Activated CD8-positive, alpha-beta T cell treated with anti-CD3 and anti-CD28 coated beads, Interleukin-2, amount 10 ng/mL, durations not matched to agents 7 days and 5 days (primary cell): ENCODE measurements at places on chromosomes 5 and 9.

- DNase-seq, result no peak
Measured at GRCh38 chr5:196350-196749, 5.1 kb downstream of the LRRC14B start.

GRCh38 chr9:93298498-93299417 lies 114.8 kb downstream of the WNK2 start:
- no peak for DNase-seq

DNA sequence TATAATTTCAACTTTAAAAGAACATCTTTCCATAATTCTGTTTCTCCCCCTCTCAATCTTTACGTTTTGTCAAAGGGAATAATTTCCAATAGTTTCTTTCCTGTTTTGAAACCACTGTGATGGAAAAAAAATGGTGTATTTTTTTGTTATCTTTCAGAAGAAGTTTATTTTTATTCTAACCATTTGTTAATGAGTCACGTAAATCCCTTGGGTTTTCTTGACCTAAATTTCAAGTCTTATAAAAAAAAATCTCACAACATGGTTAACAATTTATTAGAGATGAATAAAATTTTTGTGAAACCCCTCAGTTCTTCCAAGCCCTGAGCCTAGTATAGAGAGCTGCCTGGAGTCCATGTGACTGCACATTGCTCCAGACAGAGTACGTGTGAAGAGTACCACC lies 106.1 kb upstream of the FBXL17 start:
- no peak for DNase-seq

DNA sequence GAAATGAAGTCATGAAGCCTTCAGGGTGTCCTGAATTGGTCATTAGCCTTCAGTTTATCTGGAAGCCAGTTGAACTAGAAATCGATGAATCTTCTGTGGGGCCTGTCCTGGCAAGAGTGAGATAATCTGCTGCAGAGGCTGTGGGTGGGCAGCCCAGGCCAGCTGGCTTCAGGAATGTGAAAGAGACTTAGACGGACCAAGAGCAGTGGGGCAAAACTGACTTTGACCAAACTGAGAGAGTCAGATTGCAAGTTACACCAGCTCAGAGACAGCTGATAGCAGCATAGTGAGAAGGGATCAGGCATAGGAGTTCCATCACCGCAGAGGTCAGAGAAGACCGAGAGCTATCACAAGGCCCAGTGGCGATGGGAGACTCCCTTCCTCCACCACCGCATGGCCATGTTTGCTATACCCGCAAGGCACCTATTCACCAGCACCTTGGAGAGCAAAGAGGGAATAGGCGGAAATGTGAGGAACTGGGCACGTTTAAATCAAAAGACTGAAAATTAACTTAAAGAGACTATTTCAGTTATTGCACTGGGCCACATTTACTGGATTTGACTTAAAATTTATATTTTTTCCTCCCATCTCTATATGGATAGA lies 50.0 kb upstream of the GLIS3 start:
- no peak for DNase-seq

- DNase-seq, result peak; percentile 86
Measured at GRCh38 chr5:131068893-131069643, 96.0 kb downstream of the HINT1 start.

- no peak for DNase-seq
Measured at GRCh38 chr5:134787692-134788091, 29.1 kb downstream of the DDX46 start.

DNA sequence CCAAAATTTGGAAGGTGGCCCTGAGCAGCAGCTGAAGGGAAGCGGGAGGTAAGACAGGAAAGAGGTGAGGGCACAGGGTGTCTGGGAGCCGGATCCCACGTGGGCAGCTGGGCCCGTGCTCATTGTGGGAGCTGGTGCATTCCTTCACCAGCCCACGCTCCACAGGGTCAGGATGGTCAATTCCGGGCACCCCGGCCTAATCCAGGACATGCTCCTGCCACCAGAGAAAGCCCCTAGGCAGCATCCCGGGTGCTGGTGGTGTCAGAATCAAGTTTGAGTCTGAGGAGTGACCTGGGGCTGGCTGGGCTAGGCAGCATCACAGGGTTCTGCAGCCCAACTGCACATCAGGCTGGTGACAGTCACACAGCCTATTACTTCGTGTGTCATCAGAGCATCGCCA lies 7.1 kb upstream of the PDCD6 start:
- DNase-seq, result no peak

GRCh38 chr5:101292199-101292598 lies 389.1 kb upstream of the ST8SIA4 start:
- DNase-seq, result no peak

GRCh38 chr5:102241809-102242421 lies 54.2 kb downstream of the SLCO4C1 start:
- DNase-seq, result no peak

DNA sequence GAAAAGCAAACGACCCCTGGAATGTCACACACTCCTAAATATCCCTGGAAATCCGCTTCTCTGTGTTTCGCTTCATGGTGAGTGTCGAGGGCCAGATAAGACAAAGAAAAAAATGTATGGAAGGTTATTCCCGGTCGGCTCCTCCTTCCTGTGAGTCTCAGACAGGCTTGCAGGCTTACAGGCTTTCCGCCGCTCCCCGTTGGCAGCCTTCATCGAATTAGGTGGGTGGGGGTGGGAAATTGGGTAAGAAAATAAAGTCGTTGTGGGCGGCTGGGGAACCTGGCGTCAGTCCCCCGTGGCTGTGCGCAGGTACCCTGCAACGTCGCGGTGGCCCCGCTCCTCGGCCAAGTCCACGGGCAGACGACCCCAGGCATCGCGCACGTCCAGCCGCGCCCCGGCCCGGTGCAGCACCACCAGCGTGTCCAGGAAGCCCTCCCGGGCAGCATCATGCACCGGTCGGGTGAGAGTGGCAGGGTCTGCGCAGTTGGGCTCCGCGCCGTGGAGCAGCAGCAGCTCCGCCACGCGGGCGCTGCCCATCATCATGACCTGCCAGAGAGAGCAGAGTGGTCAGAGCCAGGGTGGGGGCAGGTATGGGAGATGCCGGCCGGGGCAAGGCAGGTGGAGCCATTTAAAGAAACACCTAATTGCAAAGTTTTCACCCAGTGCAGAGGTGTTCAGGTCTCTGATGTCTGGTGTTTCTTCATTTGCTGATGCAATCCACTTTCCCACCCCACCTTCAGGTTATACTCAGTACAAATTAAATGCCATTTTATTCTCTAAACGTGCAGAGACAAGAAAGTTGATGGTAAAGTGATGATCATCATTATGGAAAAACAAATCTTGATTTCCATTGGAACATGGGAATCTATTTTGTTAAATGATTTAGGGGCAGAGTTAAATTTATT lies 3.2 kb downstream of the CDKN2B start:
- no peak for DNase-seq

GRCh38 chr9:14981291-14981950 lies 71.2 kb upstream of the FREM1 start:
- DNase-seq, result no peak

GRCh38 chr9:95094002-95094401 lies 223.5 kb downstream of the FANCC start:
- DNase-seq, result no peak

DNA sequence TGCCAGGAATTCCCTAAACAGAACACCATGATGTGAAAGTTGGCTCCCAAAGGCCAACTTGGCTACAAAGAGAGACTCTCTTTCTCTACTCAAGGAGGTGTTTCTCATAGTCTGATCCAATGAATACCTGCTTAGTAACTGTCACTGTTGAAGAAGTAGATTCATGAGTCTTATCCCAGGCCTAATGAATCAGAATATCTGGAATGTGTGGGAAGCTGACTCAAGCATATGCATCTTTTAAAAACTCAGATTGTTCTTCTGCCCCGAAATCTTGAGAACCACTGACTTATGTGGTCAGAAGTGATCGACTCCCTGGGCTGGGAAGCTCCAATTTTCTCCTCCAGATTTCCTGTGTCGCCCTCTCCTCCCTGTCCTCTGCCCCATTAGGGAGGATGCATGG lies 345.6 kb downstream of the PLK2 start:
- DNase-seq, result no peak

- no peak for DNase-seq
Measured at GRCh38 chr9:117250610-117251215, 164.1 kb downstream of the ASTN2 start.

GRCh38 chr9:87306006-87306405 lies 191.7 kb upstream of the DAPK1 start:
- no peak for DNase-seq

DNA sequence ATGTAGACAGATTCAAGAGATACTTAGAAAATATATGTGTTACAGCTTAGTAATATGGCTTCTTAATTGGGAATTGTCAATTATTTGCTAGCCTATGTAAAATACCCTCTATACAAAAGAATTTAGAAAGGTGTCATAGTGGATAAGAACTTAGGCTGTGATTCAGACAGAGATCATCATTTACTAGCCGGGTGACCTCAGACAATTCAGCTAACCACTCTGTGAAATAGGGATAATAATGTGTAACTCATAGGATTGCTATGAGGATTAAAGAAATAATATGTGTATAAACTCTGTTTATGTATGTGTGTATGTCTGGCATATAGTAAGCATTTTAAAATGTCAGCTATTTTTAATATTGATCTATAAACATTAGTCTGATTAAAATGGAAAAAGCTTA lies 5.9 kb upstream of the LARS1 start:
- DNase-seq, result no peak

DNA sequence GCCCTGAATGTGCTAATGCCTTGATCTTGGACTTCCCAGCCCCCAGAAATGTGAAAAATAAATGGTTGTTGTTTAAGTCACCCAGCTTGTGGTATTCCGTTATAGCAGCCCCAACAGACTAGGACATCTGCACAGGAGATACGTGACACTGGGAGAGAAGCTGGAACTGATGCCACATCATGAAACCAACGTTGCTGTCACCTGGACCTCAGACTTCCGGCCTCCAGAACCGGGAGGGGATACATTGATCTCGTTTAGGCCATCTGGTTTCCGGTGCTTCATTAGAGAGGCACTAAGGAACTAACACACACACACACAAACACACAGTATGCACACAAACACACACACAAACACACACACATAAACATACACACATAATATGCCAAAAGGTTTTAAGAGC lies 75.0 kb upstream of the ICE1 start:
- DNase-seq, result no peak

DNA sequence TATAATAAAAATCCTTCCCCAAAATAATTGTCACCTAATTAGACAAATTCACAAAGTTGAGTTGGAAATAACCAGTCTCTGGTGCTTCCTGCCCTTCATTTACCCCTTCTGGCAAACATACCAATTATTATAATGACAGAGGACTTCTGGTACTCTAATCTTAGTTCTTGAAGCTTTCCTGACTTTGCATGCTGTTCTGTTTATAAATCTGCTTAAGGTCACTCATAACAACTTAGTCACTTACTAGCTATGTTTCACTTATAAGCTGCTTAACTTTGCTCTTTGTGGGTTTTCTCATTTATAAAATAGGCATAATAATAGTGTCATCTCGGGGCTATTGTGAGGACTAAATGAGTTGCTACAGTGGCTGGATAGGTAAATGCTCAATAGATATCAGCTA lies 446.5 kb downstream of the EFNA5 start:
- DNase-seq, result no peak

- no peak for DNase-seq
Measured at GRCh38 chr5:65062469-65063083, 293.8 kb downstream of the CWC27 start.

- DNase-seq, result no peak
Measured at GRCh38 chr9:101398930-101399642, 435 bp downstream of the ZNF189 start.

- DNase-seq, result no peak
Measured at GRCh38 chr5:168860503-168860902, 281.3 kb upstream of the PANK3 start.

DNA sequence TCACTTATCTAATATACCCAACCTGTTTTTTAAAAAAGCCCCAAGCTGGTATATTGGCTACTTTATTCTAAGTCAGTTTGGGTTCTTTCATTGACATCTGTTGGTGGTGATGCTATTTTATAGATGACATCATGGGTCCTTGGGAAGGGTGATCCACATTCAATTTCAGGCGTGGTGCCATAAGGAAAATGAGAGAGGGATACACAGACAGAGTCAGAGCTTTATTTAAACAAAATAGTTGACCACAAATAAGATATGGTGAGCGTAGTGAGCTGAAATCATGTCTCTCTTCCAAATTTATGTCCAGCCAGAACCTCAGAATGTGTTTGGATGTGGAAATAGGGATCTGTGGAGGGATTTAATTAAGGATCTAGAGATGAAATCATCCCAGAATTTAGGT lies 302.4 kb downstream of the MAT2B start:
- no peak for DNase-seq

DNA sequence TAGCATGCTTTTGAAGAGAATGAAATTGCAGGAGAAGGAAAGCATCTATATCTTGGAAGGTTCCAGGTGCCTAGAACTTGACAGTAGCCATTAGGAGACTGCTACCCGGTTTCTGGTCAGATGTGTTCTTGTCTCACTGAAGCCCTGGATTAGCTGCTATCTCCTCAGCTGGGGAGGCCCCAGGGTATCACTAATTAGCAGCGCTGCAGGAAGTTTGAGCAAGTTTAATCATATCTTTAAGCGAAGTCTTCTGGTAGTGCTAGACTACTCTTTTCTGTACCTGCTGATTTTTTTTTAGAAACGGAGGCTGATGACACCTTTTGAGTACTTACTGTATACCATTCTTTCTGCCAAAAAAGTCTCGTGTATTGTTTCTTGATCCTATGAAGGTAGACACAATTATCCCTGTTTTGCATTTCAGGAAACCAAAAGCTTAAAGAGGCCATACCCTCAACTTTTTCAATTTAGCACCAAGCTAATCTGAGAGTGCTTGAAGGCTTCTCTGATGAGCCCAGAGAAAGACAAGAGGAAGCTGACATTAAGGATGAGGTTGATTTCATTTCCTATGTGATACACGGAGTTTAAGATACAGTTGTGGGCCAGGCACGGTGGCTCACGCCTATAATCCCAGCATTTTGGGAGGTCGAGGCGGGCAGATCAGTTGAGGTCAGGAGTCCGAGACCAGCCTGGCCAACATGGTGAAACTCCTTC lies 201.3 kb downstream of the ARHGAP26 start:
- no peak for DNase-seq

GRCh38 chr9:128370752-128371629 lies at the start of gene URM1:
Gene URM1, plus strand, starts transcription at chr9:128371374. Its CDS starts 7 bp downstream, at chr9:128371381.
- peak; percentile 97 for DNase-seq

- no peak for DNase-seq
Measured at GRCh38 chr9:36543916-36544315, 28.8 kb upstream of the MELK start.

DNA sequence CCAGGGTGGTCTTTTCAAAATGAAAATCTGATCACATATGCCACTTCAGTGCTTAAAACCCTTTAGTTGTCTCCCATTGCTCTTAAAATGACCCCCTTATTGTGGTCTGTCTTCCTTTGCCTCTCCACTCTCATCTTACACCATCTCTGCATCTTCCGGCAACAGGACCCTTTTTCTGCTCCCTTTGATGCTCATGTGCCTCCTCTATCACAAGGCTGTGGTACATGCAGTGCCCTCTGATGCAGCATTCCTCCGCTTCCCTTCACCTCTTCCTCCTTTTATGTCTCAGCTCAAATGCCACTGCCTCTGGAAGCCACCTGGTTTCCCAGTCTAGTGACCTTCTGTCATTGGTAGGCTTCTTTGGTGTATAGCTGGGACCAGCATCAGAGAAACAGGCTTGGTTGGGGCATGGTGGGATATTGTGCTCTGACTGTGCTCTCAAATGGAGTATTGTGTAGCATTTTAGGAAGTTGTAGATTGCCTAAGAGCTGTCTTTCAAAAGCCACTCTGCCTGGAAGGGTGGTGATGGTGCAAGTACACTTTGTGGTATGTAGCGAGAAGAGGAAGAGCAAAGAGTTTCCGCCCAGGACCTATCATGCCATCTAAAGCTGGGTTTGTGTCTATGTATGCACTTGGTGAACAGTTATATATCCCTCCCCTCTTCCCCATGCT lies 28.1 kb downstream of the ARHGAP26 start:
- DNase-seq, result peak; percentile 59

- DNase-seq, result no peak
Measured at GRCh38 chr5:145540375-145540774, 294.8 kb downstream of the PRELID2 start.
